Stimulated activated naive CD8-positive, alpha-beta T cell treated with anti-CD3 and anti-CD28 coated beads, Interleukin-15, Interleukin-2, amounts not matched to agents 100 U/mL and 50 U/mL, for 24 hours (primary cell): ENCODE measurements at places on chromosomes 5 and 9.

- DNase-seq: no peak
Observed at GRCh38 chr5:31377274-31377946, 154.5 kb downstream of the DROSHA start.

DNA sequence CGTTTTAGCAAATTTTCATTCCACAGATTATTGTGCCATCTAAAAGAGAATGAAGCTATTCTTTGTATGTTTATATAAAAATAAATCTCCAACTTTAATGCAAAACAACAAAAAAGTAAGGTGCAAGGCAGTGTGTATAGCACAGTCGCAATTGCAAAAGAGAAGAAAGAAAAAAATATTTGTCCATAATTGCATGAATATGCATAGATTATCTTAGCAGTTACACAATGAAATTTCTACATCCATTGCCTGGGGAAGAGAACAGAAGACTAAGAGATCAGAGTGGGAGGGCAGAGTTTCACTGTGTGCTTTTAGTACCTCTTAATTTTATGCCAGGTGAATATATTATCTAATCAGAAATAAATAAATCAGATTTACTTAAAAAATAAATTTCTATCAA is 86.4 kb upstream of the LHFPL2 start:
- DNase-seq: no peak

GRCh38 chr5:98498028-98498427 is 275.4 kb upstream of the RGMB start:
- no peak for DNase-seq

DNA sequence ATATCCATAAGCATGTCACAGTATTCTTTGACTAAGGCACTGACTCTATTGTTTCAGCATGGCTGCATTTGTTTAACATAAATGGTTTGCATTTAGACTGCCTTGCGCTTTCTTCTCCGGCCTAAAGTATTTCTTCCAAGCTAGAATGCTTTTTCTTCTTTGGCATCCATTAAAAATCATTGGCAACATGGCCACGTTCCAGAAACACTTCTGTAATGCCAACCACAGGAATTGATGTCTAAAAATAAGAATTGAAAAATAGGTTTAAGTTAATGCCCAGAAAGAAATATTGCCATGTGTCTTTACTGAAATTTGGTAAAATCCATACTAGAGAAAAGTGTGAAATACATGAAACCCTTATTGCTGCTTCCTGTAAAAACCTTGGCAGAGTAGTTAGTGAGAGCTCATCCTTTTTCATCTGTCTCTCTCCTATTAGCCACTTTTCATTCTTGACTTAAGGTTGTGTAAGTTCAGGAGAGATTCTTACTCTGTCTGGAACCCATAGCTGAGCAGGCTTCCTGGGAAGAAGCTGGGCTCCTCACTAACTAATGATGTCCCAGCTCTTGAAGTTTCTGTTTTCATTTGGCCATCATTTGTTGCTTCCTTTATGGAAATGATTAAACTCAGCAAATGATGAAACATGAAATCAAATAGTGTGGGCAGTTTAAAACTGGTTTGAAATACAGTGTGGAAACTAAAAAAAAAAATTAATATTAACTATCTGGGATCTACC is 58.2 kb upstream of the RPS23 start:
- DNase-seq: no peak

- no peak for DNase-seq
Observed at GRCh38 chr9:120692901-120693699, 21.2 kb downstream of the MEGF9 start.

DNA sequence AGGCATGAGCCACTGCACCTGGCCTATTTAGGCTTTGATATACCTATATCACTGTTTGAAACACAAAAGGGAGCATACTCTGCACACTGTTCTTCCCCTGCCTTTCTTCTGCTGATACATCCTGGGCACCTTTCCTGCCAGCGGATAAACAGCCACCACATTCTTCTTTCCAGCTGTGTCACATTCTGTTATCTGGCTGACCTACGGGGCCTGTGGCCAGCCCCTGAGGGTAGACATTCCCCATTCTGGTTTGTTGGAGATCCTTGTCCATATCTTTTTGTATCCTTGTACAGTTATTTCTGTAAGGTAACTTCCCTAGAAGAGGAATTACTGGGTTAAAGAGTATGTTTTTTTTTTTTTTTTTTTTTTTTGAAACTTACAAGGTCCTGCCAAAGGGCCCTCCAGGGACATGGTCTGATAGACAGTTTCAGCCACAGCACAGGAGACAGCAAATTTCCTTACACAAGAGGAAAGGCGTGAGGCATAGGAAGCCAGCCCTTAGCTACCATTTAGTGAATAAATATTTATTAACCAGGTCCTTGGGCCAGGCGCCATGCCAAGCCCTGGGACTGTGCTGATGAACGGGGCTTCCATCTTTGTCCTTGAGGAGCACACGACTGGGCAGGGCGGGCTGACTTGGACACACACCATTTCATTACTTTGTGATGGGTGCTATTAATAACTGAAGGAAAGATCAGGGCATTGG is 57.8 kb downstream of the ERGIC1 start:
- DNase-seq: no peak
